Placental epithelial cell (primary cell): ENCODE measurements at places on chromosomes 16 and 17. TPM values are rescaled to one million over a fixed set of nuclear protein-coding genes. Genes with fewer than 3 reads are reported as not detected.

Gene ZNF830
- total RNA-seq, result 7.0 and 18.1 TPM in 2 replicates

Gene NLRC3
- total RNA-seq, result 0.39 TPM in 1 of 2 replicates, not detected in the other

Gene LRRC46
- total RNA-seq, result not detected in 2 replicates

Gene GDPD3
- total RNA-seq, result 1.1 and 2.7 TPM in 2 replicates

Gene CA7
- not detected in 2 replicates for total RNA-seq

Gene KRT13
- under 0.01 and 2.5 TPM in 2 replicates for total RNA-seq

Gene GNAO1
- 1.6 and 5.4 TPM in 2 replicates for total RNA-seq

Gene LHX1
- under 0.01 TPM in 1 of 2 replicates, not detected in the other for total RNA-seq

Gene GUCY2D
- not detected in 2 replicates for total RNA-seq

Gene KRTAP3-1
- total RNA-seq, result not detected in 2 replicates

Gene C17orf78
- not detected in 2 replicates for total RNA-seq

Gene SPATA20
- 59.0 and 78.1 TPM in 2 replicates for total RNA-seq

Gene CEP295NL
- total RNA-seq, result 2.5 and 2.7 TPM in 2 replicates

Gene HNF1B
- not detected in 2 replicates for total RNA-seq

Gene CCL14
- not detected in 2 replicates for total RNA-seq

Gene GCGR
- not detected in 2 replicates for total RNA-seq

Gene MT3
- total RNA-seq, result not detected in 2 replicates

Gene LRRC37A
- total RNA-seq, result 3.7 and 5.5 TPM in 2 replicates

Gene GLTPD2
- 0.79 TPM in 1 of 2 replicates, not detected in the other for total RNA-seq

Gene TMEM92
- 0.39 and 1.2 TPM in 2 replicates for total RNA-seq

Gene RPRML
- total RNA-seq, result not detected in 2 replicates

Gene CDIP1
- total RNA-seq, result 13.7 TPM in 2 replicates

Gene ZP2
- total RNA-seq, result not detected in 2 replicates

Gene CCL17
- not detected in 2 replicates for total RNA-seq
